ENCODE measurements at places on chromosomes 13 and 19. TPM values are rescaled to one million over a fixed set of nuclear protein-coding genes. Genes with fewer than 3 reads are reported as not detected.

GRCh38 chr13:91123456-91124127, 223.9 kb upstream of the MIR17HG start:
- no peak for DNase-seq

DNA sequence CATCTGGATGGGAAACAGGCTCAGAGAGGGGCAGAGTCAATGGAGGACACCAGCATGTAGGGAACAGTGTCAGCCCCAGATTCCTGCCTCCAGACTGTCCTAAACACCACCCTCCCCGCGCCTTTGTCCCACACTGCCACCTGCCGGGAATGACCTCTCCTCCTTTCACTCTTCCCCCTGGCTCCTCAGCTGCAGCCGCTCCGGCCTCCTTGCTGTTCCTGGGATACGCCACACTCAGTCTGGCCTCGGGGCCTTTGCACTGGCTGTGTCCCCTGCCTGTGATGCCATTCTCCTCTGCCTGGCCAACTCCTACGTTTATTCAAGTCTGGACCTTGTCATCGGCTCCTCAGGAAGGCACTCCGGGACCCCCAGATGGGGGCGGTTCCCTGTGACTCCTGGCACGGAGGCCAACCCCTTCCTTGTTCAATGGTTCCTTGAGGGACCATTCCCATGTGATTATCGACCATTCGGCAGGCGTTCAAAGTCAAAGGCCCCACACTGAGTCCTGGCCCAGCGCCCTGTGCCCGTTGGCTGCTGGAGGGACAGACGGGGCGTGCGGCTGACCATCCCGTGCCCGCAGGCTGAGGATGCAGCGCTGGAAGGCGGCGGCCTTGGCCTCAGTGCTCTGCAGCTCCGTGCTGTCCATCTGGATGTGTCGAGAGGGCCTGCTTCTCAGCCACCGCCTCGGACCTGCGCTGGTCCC, 15.8 kb downstream of the FUT6 start:
- DNase-seq, result no peak

DNA sequence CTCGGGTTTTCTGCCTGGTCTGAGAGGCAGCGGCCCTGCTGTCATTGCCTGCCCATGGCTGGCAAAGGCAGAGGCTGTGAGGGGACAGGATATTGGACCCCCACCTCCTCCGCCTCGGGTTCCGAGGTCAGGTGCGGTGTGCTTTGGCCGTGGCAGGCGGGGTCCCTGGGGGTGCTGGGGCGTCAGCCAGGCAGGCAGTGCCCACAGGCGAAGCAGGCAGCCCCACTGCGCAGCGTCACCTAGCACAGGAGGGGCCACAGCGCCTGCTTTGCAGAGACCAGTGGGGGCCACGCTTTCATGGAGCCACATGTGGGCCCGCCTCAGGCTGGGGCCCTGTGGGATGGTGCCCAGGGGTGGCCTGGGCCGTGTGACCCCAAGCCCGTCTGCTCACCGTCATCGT, 96.0 kb downstream of the KDM4B start:
- no peak for DNase-seq

DNA sequence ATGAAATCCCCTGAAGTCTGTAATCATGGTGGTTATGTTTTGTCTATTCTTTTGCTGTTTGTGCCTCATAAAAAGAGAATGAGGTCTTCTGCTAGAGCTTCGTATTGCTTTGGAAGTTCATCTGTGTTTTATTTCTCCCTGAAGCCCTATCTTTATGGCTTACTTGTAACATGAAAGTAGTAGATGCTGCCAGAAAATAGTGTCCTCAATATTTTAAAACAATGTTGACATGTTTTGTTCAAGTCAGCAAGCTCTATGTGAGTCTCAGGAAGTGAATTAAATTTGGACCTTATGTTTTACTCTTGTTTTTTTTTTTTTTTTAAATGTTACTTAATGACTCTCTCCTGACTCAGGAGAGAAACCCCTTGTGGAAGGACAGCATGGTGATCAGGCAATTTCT, 130.5 kb downstream of the B3GLCT start:
- no peak for DNase-seq

The ARHGEF18 gene
- total RNA-seq, result 10.1 TPM

The CEACAM16 gene
- total RNA-seq, result not detected

Measured in left ventricle myocardium superior (tissue), 1 donor.